ENCODE measurements at places on chromosomes 6 and 20. TPM values are rescaled to one million over a fixed set of nuclear protein-coding genes. Genes with fewer than 3 reads are reported as not detected.

Gene EFHC1
- total RNA-seq = 25.6 TPM

Gene CDKN1A
- total RNA-seq = 41.3 TPM

Gene OCSTAMP
- total RNA-seq = not detected

Gene CABLES2
- 25.3 TPM for total RNA-seq

Gene CST4
- total RNA-seq = not detected

Gene MATN4
- not detected for total RNA-seq

Gene KIF25
- not detected for total RNA-seq

Gene BMP6
- 0.25 TPM for total RNA-seq

Gene EYS
- 13.2 TPM for total RNA-seq

Gene IRF4
- total RNA-seq = 0.37 TPM

Gene DEFB113
- total RNA-seq = not detected

Gene GSTA3
- total RNA-seq = not detected

Gene TBP
- total RNA-seq = 19.9 TPM

Gene KIAA1755
- total RNA-seq = 1.6 TPM

Gene PRL
- total RNA-seq = not detected

Gene GJA10
- total RNA-seq = not detected

Gene HRH3
- 13.7 TPM for total RNA-seq

Gene NRSN1
- total RNA-seq = 5.7 TPM

Gene KIF16B
- 27.0 TPM for total RNA-seq

Gene LGSN
- not detected for total RNA-seq

Gene LAMA2
- total RNA-seq = 2.4 TPM

Gene MUC22
- total RNA-seq = not detected

Gene BANF2
- not detected for total RNA-seq

Gene PBOV1
- not detected for total RNA-seq

Gene C6orf163
- total RNA-seq = 8.2 TPM

Gene HNF4A
- total RNA-seq = not detected

Gene BHLHE23
- 23.9 TPM for total RNA-seq

Gene TPD52L1
- not detected for total RNA-seq

Gene FOXO3
- total RNA-seq = 30.3 TPM

Gene ABHD16B
- total RNA-seq = not detected

Gene BFSP1
- 0.69 TPM for total RNA-seq

Gene GRM1
- total RNA-seq = 0.17 TPM

Gene CTAGE9
- total RNA-seq = not detected

Gene HLA-DMA
- 0.76 TPM for total RNA-seq

Gene TMEM200A
- total RNA-seq = 25.4 TPM

Gene OR2J3
- total RNA-seq = not detected

Gene KIF6
- 1.1 TPM for total RNA-seq

Gene EDN1
- 0.54 TPM for total RNA-seq

Gene TDRD6
- total RNA-seq = 0.64 TPM

Gene SMPDL3A
- total RNA-seq = 10.0 TPM

Gene GPX5
- not detected for total RNA-seq

Gene RAMACL
- total RNA-seq = 9.5 TPM

Gene BPI
- total RNA-seq = not detected

Gene TRERF1
- 12.8 TPM for total RNA-seq
